T-helper 1 cell (primary cell): ENCODE measurements at places on chromosomes 11 and 22.

- no peak for DNase-seq
Observed at GRCh38 chr11:68142028-68142412, 20.8 kb upstream of the CHKA start.

DNA sequence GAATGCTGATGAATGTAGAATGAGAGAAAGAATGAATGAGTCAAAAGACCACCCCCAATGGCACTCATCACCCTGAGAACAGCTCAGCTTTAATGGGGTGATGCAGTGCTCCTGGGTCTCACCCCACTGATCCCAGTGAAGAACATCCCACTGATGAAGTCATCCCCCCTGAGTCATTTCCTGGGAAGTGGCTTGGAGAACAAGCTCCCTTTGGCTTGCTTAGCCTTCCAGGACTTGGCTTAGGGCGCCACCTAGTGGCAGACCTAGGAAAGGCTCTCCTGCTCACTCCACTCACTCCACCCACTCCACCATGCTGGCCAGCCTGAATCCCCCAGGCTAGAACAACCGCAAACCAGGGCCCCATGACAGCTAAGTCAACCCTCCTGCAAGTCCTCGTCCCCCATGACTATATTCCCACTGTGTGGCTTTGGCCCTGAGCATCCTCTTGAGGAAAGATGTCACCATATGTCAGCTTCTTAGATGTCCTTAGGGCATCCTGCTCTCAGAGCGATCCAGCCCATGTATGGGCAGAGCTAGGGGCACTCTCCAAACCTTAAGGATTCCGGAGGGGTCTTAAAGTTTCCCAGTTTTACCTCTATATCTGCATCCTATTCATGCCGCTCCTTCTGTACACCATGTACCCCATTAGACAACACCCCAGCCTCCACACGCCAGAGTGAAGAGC lies 17.8 kb upstream of the TMPRSS13 start:
- DNase-seq = peak; percentile 57

DNA sequence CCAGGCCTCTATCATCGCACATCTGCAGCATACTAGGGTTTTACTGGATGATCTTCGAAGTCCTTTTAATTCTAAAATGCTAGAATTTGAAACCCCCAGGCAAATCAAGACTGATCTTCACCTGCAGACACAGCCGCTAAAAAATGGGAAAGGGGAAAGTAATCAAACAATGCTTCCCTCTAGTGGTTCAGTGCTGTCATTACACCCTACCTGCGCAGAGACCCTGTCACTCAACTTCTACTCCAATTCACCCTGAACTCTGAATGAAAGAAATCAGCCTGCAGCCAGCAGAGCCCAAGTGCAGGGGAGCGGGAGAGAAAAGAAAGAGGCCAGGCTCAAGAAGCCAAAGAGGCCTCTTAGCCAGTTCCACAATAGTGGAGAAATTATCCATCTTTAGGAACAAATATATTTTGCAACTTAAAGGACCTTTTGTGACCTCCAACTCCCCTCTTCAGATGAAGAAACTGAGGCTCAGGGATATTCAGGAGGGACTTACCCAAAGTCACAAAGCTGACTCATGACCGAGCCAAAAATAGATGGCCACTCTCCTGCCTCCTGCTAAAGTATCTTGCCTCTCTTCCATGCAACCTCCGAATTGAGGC lies 33.0 kb downstream of the SERGEF start:
- DNase-seq = peak; percentile 19

- no peak for DNase-seq
Observed at GRCh38 chr11:131365329-131365930, 5.0 kb upstream of the NTM start.

DNA sequence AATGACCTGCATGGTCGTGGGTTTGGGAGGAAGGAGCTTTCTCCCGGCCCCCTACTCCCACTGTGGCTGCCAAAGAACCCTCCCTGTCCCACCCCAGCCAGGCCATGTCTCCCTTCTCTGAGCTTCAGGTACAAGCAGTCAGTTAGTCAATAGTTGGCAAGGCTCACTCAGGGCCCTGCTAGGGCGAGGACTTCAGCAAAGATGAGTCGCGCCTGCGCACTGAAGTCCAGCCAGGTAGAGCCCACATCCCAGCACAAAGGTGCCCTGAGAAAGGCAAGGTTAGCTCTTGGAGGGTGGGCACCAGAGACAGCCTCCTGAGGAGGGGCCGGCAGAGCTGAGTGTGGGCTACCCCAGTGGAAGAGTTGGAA lies 11.1 kb downstream of the C11orf86 start:
- no peak for DNase-seq

- DNase-seq = no peak
Observed at GRCh38 chr22:17692841-17693240, 54.3 kb downstream of the BCL2L13 start.

DNA sequence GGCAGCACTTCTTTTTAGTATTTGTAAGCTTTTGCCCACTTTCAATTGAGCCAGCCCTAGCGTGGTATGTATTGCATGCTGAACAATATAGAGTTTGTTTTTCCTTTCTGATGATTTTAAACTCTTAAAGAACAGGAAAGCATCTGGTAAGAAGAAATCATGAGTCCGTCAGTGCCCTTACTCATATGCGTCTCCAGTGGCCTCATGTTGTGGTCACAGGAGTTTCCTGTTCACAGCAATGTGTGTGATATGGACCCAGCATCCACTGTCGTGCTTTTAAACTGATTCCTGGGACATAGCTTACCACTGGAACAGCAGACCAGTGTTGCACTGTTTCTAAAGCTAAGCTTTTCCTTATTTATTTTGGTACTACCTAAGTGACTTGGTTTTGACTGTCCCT lies 40.1 kb downstream of the BID start:
- no peak for DNase-seq

DNA sequence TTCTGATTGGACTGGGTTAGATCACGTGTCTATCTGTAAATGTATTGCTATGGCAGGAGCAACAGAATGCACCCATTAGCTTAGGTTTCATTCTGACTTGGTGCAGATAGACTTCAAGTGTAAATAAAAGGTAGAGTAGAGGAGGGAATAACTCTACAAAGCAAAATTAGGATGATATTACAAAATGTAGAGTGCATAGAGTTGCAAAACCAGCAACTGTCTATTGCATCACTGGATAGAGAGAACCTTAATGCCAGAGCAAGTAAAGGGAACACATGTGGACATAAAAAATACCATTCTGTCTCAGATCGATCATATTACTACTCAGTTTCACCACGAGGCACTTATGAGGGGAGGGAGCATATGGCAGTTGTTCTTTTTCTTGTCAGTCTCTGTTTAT lies 22.0 kb upstream of the CAT start:
- DNase-seq = no peak

DNA sequence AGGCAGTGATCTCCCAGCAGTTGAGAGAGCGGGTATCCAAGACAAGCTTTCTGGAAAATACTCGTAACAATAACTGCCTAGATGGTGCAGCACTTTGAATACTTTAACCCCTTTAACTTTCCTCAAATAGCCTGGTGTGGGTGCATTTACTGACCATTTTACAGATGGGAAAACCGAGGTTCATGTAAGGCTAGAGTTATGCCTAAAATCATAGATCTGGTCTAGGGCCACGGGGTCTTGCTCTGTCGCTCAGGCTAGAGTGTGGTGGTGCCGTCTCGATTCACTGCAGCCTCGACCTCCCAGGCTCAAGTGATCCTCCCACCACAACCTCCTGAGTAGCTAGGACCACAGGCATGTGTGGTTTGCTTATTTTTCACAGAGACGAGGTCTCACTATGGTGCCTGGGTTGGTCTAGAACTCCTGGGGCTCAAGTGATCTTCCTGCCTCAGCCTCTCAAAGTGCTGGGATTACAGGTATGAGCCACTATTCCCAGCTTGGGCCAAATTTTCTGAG lies 269.2 kb upstream of the SYN3 start:
- DNase-seq = no peak

GRCh38 chr11:125724125-125724524 lies 22.0 kb upstream of the PATE1 start:
- no peak for DNase-seq

GRCh38 chr11:120169981-120170698 lies 32.2 kb upstream of the TRIM29 start:
- DNase-seq = no peak

DNA sequence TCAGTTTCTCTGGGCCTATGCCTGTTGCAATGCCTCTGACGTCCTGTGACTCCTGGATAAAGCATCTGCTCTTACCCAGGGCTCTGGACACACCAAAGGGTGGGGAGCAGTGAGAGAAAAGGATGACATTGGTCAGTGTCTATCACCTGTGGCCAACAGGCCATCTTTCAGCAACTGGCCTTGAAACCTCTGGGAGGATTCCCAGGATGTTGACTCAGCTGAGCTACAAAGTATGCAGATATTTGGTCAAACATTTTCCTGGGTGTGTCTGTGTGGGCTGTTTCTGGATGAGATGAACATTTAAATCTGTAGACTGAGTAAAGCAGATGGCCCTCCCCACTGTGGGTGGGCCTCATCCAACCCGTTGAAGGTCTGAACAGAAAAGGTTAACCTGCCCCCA lies 149.9 kb downstream of the SPATA19 start:
- DNase-seq = no peak

- no peak for DNase-seq
Observed at GRCh38 chr11:40597546-40598113, 861.8 kb downstream of the LRRC4C start.

DNA sequence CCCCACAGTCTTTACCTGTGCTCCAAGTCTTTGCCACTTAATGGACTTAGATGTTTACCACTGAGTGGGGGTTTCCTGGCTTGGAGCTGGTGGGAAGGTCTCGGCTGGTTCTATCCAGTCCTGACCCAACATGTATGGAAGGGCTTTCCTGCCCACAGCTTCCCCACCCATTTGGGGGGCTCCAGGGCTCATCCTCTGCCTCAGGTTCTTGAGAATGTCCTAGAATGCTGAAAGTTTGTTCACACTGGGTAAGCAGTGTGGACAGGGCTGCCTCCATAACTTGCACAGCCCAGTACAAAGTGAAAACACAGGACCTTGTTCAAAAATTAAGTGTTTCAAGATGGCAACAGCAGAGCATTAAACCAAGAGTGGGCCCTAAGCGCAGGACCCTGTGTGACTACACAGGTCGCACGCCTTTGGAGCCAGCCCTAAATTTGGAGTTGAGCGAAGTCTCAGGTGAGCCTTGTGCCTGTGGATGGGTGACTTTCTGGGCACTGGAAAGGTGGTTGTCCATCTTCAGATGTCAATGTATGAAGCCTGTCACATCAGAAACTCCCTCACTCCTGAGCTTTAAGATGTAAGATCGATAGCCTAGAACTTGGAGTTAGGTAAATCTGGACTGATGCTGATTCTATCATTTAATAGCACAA lies 72.7 kb upstream of the NARS2 start:
- no peak for DNase-seq

- DNase-seq = no peak
Observed at GRCh38 chr22:23753385-23753784, 840 bp downstream of the VPREB3 start.

DNA sequence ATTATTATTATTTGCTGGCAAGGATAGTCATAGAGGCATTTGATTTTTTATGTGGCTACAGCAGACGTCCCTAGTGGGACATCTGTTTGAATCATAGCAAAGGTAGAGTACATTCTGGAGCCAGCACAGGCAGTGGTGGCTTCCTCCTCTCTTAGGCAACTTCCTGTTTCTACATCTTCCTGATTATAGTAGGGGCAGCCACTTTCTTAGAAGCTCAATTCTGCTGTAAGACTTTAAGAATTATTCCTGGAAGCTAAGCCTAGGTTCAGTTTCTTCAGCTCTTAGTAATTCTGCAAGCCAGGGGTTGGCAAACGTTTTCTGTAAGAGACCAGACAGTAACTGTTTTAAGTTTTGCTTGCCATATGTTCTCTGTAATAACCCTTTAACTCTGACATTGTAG lies 129.3 kb upstream of the TENM4 start:
- peak; percentile 70 for DNase-seq

DNA sequence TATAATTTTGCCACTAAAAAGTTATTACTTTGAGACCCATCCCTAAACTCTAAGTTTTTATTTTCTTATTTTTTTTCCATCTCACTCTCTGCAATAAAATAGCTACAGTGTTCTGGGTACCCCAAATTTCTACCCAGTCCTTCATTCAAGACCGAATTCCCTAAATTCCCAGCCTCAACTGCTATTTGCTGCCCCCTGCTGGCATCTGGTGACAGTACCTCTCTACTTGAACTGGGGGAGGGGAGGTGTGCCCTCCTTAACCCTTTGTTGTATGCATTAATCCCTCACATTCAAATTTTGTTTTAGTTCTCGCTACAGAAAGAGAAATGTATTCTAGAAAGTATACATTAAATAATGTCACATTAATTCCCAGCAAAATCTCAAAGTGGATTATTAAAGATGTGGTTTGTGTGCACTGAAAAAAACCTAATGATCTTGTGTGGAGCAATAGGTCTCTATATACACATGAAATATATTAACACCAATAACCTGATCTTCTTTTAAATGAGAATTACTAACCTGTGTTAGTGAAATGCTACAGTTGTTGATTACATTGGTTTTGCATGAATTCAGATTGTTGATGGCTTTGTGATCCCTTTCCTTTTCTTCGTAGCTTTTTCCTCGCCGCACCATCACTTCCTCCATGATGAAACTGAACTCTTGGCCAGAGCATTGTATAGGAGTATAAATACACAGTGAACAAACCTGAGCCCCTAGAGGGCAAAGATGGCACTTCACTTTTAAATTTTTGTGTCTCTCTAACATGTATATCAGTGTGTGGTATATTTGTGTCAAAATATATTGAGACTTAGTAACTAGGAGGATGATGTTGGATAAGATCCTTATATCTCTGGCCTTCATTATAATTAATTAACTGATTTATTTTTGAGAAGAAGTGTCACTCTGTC lies 590.0 kb downstream of the METTL15 start:
- DNase-seq = no peak

GRCh38 chr11:89181111-89181510 lies 3.4 kb downstream of the TYR start:
- DNase-seq = no peak

GRCh38 chr11:123231256-123231655 lies 36.2 kb upstream of the CLMP start:
- no peak for DNase-seq

- DNase-seq = no peak
Observed at GRCh38 chr11:119361941-119362725, 15.6 kb upstream of the MFRP start.

DNA sequence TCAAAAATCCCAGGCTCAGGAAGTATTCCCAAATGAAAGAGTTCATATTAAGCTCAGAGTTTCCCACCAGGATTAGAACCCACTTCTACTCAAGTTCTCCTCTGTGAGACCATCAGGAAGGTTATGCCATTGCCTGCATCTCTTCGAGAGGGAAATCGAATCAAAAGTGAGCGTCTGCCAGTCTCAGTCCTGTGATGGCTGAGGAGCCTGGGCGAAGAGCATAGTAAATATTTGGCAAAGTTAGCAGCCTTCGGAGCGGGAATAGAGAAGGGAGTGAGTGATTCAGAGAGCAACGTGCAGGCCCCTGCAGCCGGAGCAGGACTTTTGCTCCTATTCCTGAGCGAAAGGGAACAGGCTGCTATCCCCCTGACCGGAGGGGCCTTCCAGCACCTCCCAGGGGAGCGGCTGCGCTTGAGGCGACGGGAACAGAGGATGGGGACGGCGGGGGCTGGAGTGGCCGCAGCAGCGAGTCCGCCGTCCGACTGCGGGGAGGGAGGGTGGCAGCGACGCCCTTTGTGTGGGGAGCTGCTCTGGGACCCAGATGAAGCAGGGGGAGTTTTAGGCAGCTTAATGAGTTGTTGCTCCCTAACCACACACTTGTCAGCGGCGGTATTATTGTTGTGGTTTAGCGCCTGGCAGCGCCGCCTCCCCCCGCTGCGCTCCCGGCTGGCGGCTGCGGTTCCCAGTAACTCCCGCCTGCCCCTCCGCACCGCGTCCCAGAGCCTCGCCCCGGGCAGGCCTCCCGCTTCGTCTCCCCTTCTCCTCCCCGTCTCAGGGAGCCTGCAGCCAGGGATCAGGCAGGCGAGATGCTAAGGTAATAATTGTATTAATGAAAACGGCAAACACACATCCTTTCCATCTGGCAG lies 21.7 kb upstream of the NRGN start:
- DNase-seq = no peak

GRCh38 chr11:40841231-40841630 lies 618.2 kb downstream of the LRRC4C start:
- no peak for DNase-seq
